ENCODE measurements at places on chromosomes 13 and 19.
A peak's percentile ranks its signal among the peaks of the same experiment; 100 is the strongest.

GRCh38 chr13:48165063-48165462 is 67.9 kb upstream of the ITM2B start:
- DNase-seq, result no peak

DNA sequence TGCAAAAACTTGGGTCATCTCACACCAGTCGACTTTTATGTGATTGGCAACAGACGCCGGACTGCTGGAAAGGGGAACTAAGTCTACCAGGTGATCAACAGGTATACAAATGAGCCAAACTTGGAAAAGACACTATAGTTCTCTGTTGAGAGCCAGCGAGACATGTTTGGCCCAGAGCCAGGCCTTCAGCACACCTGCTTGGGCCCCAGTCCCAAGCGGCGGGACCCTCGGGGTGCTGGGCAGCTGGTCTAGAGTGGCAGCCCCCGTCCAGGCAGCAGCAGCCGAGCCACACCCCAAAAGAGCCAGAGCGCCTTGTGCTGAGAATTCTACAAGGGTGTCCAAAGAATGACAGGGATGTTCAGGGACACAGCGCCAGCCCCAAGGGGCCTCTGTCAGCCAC is 28.0 kb downstream of the NAXD start:
- DNase-seq, result no peak

DNA sequence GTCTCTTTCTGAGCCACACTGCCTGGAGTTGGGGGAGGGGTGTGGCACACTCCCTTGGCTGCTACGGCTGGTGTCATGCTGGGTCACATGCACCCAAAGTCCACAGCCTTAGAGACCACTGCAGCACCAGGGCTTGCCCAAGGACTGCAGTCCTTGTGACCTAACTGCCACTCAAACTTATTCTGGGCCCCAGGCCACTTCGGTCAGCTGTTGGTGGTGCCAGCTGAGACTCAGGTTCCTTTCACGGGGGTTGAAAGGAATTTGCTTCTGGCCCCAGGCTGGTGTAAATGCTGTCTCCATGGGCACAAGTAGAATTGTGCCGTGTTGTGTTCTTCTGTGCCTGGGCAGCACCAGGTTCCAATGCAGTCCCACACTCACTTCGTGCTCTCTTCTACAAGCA is 9.5 kb upstream of the VN1R1 start:
- no peak for DNase-seq

- peak; percentile 83 for DNase-seq
These were observed 10.6 kb upstream of the LRRC25 start for GRCh38 chr19:18408053-18408476.

DNA sequence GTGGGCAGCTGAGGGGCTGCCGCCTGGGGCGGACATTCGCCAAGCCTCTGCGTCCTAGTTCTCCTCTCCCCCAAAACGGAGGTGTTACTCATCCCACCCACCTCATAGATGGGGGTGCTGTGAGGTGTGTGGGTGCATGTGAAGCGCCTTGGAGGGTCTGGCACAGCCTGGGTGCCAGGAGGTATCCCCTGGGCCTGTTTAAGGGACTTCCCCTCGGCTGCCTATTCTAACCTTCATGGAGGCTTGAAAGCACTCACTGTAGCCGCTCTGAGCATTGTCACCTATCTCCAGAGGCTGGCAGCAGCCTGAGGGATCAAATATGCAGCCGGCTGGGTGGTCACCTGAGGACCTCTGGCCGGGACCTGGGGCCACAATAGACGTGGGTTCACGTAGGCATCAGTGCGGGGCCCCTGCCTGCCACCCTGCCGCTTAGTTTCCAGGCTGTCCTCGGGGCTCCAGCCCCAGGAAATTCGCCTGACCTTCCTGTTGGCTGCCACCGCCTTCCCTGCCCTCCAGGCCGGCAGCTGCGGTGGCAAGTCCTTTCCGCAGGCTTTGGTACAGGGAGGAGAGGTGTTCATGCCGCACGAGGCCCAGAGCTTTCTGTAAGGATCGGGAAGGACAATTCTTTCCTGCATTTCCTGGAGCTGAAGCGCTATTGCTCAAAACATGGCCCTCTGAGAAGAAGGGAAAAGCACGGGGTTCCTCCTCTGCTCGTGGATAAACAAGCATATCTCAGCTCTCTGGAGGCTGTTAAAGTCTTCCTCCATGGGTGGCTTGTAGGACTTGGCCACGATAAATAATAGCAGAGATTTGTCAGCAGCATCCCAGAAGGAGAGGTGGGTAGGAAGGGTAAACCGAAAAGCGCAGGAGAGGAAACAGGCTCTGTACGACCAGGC is 4.6 kb downstream of the COL4A2 start:
- DNase-seq, result no peak

- DNase-seq, result no peak
These were observed 3.9 kb downstream of the SUPT5H start for GRCh38 chr19:39449116-39449797.

- no peak for DNase-seq
These were observed 15.8 kb downstream of the ADPRHL1 start for GRCh38 chr13:113437408-113438010.

GRCh38 chr19:42233106-42233505 is 9.3 kb downstream of the GSK3A start:
- no peak for DNase-seq

DNA sequence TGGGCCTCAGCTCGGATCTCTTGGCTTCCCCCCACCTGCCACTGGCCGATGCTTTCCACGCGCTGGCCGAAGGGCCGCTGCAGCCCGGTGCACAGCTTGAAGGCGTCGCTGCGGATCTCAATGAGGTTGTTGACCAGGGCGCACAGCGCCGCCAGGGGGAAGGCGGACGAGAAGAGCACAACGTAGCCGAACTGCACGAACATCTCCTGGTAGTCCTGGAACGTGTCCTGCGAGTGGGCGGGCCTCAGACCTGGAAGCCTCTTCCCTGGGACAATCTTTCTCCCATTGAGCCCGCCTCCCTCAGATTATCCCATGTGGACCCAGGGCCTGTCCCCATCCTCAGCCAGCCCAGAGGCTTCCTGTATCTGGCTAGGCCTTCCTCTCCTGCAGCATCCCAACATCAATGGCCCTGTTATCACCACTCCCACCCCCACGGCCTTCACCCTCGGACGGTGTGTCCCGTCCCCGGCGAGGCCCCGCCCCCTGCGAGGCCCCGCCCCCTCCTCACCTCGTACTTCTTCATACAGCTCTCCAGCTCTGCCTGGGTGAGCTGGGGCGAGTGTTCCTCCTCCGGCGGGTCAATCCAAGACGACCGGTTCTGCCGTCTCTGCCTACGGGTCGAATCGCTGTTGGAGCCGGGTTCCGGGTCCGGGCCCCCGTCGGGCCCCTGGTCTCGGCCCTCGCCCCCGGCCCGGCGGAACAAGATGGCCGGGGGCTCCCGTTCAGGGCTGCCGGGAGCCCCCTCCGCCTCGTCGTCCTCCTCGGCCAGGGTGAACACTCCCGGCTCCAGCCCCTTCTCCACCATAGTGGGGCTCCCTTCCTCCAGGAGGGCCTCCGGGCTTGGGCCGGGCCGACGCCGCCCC is 6.8 kb downstream of the ANO8 start:
- peak; percentile 87 for DNase-seq

- DNase-seq, result peak; percentile 62
These were observed 1.6 kb upstream of the RGL3 start for GRCh38 chr19:11420429-11421370.

GRCh38 chr13:89897681-89898080 is 1449.8 kb upstream of the MIR17HG start:
- DNase-seq, result peak; percentile 19

GRCh38 chr13:38167164-38167822 is 182.4 kb upstream of the UFM1 start:
- no peak for DNase-seq

GRCh38 chr13:49256841-49257240 is 9.1 kb downstream of the CDADC1 start:
- no peak for DNase-seq

- peak; percentile 71 for DNase-seq
These were observed 1.5 kb downstream of the C3 start for GRCh38 chr19:6718741-6719539.

DNA sequence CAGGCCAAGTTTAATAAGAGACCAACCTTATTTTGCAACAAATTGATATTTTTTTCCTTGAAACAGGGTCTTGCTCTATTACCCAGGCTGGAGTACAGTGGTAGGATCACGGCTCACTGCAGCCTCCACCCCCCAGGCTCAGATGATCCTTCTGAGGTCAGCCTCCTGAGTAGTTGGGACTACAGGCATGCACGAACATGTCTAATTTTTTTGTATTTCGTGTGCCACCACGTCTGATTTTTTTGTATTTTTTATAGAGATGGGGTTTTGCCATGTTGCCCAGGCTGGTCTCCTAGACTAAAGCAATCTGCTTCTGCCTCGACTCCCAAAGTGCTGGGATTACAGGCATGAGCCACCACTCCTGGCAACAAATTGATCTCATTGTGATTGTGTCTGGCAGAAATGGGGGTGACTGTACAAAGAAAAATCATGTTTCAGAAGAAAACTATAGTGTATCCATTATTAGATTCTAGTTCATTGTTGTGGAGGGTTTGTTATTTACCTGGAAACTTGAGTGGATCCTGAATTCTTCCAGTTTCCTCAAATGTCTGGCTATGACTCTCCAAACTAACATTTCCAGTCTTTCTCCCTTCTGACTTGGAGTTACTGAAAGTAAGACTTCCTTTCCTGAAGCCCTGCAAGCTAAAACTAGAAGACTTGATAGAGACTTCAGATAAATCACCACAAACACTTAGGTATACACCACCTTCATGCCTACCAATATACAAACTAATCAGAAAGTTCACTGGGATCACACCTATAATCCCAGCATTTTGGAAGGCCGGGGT is 17.3 kb upstream of the AKT2 start:
- no peak for DNase-seq

DNA sequence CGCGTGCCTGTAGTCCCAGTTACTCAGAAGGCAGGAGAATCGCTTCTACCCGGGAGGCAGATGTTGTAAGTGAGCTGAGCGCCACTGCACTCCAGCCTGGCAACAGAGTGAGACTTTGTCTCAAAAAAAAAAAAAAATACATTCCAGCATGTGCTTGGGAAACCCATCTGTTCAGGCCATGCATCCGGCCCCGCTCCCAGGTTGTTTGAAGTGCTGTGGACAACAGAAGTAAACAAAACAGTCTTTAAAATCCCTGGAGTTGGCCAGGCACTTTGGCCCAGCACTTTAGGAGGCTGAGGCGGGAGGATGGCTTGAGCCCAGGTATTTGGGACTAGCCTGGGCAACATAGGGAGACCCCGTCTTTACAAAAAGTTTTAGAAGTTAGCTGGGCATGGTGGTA is 3.2 kb upstream of the PTPRS start:
- DNase-seq, result no peak

DNA sequence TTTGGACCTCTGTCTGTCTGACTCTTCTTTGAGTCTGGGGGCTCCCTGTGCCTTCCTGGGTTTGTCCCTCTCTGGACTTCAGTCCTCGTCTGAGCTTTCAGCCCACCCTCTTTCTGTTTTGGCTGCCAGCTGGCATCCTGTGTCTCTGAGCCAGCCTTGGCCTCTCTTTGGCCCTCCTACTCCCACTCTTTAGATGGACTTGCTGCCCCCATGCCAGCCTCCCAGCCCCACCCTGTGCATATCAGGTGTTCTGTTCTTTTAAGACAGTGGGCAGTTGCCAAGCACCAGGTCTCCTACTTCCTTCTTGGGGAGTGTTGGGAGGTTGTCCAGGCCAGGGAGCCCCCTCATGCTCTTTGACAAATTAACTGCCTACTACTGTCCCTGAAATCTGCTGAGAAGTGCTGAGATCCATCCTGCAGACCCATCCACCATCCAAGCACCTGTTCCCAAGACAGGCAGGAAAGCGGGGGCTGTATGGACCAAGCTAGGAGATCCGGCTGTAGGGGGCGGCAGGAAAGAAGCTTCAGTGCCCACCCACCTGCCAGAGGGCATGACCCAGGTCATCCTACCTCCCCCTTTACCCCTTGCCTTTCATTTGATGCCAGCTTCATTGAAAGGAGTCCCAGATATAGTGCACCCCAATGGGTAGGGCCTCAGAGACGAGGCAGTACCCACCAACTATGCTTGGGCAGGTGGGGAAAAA is 9.6 kb downstream of the CIC start:
- no peak for DNase-seq

GRCh38 chr13:98717256-98717655 is 35.2 kb downstream of the SLC15A1 start:
- DNase-seq, result no peak

DNA sequence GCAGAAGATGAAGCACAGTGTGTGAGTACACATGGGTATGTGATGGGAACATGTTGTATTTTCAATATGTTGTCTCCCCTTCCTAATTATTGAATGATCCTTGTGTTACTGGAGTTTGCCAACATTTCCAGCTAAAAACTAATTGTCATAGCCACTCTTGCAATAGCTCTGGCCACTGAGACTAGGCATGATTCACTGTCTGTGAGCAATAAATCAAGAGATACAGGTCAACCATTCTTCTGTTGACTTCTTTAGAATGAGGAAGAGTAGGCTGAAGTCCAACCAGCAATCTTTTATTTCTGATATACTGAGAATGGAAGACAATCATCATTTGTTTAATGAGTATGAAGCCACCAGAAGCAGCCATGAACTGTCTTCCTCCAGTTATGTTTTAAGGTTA is 413.9 kb downstream of the SLITRK5 start:
- no peak for DNase-seq

DNA sequence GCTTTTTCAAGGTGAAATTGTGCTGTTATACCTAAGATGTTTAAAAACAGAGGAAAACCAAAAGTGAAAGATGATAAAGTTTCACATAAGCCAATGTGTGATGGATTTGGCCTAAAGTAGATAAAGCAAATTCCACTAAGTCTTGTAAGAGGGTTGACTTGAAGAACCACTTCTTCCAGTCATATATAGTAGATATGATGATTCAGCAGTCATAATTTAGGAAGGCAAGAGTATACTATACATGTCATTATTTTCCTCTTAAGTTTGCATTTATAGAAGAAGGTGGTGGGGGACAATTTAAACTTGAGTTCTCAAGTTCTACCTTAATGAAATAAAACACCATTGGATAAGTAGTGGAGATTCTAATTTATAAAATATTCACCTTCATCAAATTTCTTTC is 37.3 kb downstream of the PHF11 start:
- no peak for DNase-seq

DNA sequence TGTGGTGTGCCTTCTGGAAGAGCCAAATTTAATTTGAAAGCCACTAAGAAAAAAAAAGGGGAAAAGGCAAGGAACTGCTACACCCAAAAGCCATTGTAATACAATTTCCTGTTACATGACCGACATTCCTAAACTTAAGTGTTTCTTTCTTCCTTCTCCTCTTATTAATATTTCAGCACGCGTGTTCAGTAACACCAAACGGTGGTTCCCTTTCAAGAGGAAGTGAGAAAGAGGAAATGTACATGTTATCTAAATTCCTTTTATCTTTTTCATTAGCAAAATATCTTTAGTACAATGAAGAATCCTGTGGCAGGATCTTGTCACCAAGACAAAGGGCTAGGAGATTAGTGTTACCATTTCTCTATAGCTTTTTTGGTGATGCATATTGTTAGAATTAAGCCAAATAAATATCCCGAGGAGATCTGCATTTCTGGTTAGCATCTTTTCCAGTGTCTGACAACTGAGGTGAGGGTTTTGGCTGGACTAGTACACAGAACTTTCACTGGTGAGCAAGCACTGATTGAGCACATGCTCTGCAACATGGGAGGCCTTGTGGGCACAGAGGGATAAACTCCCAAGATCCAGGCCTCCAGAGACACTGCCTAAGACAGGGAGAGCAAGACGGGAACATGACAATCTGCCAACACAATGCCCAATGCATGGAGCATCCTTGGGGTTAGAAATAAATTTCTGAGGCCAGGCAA is 22.1 kb downstream of the LATS2 start:
- no peak for DNase-seq

All from GM13976 (cell line).